ENCODE measurements at places on chromosomes 16 and 17. TPM values are rescaled to one million over a fixed set of nuclear protein-coding genes. Genes with fewer than 3 reads are reported as not detected.

FBXL19 gene
- total RNA-seq = 8.0 TPM

MFAP4 gene
- total RNA-seq = 46.2 TPM

DNA sequence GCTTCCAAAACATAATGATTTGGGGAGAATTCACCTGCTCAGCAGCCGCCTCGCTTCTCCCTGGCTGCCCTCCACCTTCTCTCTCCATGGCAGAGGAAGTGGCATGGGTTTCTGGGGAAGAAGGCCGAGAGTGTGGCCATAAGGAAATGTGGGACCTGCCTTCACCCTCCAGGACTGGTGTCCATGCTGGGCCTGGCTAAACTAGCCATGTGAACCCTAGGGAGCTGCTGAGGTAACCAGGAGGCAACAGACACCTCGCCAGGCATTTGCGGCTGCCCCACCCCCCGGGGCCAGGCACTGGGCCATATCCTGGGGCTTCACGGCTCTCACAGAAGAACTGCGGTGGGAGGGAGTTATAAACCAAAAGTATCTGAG lies 9.9 kb upstream of the CMTM4 start:
- DNase-seq = no peak

DNA sequence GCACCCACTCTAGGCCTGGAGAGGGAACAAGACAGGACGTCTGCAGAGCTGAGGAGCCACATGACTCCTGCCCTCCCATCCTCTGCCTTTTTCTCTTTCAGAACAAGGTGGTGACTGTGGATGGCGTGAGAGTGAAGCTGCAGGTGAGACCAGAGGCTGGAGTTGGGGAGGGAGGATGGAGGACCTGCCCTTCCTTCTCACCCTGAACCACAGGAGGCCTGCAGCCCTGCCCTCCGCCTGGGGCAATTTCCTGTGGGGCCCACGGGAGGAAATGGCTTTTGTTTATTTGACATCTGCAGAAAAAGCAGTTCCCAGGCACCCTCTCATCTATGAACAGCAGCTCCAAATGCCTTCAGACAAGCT lies 5.1 kb downstream of the RAB37 start:
- peak; percentile 90 for DNase-seq

DNA sequence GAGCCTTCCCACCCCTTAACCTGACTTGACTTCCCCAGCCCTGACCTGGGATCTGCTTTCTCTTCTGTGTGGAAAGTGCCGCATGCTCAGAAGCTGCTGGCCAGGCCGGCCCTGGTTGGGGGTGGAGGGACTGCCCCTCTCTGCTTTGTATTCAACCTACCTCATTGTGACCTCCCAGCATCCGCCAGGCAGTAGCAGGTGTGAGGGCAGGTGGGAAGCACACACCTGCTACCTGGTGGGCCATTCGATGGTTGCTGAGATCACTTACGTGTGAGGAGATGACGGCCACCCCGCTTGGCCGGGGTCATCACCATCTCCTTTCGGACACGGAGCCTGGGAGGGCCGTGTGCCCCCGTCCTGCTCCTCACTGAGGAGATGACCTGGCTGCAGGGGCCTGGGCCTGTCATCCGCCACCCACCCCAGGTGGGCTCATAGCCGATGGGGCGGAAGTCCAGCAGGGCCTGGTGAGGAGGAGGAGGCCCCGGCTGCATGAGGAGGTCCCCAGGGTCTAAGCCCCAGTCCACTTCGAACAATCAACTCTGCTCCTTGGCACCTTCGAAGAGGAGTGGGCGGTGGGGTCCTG lies 7.1 kb downstream of the CPNE7 start:
- DNase-seq = no peak
